ENCODE measurements at places on chromosomes 13 and 19.

GRCh38 chr19:34502582-34503411, 21.2 kb downstream of the WTIP start:
- DNase-seq, result no peak

GRCh38 chr19:50669302-50670101, 20.3 kb downstream of the C19orf81 start:
- DNase-seq, result peak; percentile 8

GRCh38 chr13:25046985-25047511, 48.9 kb upstream of the PABPC3 start:
- DNase-seq, result no peak

DNA sequence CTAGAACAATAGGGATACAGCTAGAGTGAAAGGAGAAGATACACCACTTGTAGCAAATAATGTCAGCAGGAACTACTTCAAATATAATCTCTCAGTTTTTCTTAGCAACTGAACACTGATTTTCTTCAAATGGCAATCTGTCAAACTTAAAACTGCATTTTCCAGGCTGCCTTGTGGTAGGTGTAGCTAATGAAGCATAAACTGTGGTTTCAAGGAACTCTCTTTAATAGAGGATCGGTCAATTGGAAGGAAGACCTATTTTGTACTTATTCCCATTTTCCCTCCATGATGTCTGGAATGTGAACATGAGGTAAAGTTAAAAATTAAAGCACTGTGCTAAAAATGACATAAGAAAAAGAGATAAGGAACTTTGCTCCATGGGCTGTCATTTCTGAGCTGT, 1261.9 kb downstream of the PCDH17 start:
- DNase-seq, result no peak

DNA sequence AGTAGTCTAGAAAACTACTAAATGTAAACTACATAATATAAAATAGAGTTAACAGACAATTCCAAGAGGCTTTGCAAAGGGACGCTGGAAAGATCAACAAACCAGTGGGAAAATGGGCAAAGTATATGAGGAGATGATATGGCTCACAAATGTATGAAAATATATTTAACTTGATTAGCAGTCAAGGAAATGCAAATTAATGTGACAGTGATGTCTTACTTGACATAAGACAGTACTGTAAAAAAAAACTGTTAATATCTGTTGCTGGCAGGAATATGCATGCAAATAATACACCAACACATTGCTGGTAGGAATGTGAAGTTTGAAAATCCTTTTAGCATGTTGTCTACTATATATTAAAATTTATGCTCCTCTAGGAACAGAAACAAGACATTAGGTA, 136.1 kb downstream of the ATP8A2 start:
- no peak for DNase-seq

DNA sequence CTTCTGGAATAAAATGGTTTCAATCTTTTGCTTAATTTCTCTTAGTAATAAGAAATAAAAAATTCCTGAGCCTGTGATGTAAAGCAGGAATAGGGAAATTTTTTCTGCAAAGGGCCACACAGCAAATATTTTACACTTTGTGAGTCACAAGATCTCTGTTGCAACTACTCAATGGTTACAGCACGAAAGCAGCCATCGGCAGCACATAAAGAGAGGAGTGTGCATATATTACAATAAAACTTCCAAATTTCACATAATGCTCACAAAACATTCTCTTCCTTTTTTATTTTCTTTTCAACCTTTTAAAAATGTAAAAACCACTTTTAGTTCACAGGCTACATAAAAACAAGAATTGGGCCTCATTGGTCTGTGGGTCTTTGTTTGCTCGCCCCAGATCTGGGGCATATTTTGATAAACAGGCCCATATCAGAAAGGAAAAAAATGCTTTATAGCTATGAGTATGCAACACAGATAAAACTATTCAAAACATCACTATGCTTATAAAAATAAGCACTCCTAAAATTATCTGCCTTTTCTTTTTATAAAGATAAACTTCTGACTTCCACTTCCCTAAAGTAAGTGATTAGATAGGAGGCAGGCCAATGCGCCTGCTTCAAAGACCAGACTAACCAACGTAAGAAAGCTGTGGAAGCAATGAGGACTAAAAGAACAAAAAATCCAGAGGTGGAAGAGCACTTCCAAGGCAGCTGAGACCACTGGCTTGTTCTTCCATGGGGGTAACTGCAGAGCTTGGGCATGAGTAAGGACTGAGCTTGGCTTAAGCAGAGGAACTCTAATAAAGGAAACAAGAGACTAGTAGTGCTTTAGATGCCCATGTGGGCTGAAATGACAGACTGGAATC, 26.5 kb downstream of the MYCBP2 start:
- DNase-seq, result no peak

DNA sequence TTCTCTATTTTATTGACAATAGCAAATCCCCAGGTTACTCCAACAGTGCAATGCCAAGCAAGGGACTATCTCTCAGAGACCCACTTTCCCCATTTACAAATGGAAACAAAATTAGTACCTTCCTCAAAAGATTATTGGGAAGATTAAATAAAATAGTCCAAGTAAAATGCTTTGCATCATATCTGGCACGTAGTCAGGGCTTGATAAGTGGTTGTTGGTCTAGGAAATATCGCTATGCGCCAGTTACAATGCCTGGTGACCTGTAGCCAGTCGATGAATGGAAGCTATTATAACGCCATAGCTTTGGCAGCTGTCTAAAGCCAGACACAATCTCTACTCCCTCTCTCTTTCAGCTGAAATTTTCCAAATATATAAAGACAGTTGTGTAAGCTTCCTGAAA, 220.3 kb downstream of the RAP2A start:
- no peak for DNase-seq

- DNase-seq, result peak; percentile 29
These were observed 882.0 kb upstream of the SLITRK6 start for GRCh38 chr13:86681223-86681622.

DNA sequence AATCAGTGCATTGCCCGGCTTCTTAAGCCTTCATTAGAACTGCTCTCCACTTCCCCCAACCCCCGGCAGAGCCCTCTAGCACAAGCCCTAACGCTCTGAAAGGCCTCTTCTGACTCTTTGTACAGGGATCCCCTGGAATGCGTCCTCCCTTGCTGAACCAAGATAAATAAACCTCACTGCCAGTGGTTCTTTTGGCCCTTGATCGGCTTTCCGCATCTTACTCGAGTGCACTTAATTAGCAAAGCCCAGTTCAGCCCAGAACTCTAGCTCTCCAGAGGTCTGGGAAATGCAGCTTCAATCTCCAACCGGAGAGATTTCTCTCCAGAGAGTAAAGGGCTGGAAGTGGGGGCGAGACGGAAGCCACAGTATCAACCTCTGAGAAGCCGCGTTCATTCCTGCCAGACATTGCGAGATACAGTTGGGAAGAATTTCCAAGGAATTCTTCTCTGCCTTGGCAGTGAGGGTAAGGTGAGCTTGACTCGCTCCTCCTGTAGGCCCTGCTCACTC, 8.7 kb upstream of the ZNF444 start:
- DNase-seq, result no peak

- DNase-seq, result no peak
These were observed 60.9 kb downstream of the THSD1 start for GRCh38 chr13:52345048-52345447.

GRCh38 chr13:76903544-76904162, 17.4 kb upstream of the KCTD12 start:
- DNase-seq, result peak; percentile 44

- DNase-seq, result peak; percentile 28
These were observed 39.9 kb upstream of the CEACAM8 start for GRCh38 chr19:42634409-42635232.

- no peak for DNase-seq
These were observed 4.6 kb downstream of the FBXL3 start for GRCh38 chr13:77022341-77022740.

GRCh38 chr13:36834299-36834698, 15.3 kb downstream of the RFXAP start:
- DNase-seq, result no peak

- peak; percentile 27 for DNase-seq
These were observed 34.4 kb downstream of the PIP5K1C start for GRCh38 chr19:3665681-3666544.

DNA sequence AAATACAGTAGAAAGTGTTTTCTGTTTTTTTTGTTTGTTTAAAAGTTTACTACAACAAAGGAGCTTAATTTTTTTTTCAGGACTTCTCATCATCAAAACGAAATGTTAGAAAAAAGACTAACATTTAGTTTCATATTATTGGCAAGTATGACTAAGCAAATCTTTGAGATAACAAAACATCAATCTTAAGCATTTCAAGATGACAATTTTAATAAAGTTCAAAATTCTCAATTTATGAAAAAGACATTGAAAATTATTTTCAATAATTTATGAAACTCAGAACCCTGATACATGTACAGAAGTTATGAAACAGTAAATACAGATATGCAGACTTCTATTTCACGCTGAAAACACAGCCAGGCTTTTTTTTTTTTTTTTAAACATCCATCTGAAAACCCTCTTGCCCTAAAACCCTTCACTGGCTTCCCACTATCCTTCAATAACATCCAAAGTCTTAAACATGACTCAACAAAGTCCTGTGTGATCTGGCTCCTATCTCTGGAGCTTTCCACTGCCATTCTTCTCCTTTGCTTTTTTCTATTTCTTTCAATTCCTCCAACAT, 3.9 kb downstream of the RBM26 start:
- DNase-seq, result no peak

GRCh38 chr13:95411428-95412040, 110.3 kb upstream of the ABCC4 start:
- DNase-seq, result no peak

DNA sequence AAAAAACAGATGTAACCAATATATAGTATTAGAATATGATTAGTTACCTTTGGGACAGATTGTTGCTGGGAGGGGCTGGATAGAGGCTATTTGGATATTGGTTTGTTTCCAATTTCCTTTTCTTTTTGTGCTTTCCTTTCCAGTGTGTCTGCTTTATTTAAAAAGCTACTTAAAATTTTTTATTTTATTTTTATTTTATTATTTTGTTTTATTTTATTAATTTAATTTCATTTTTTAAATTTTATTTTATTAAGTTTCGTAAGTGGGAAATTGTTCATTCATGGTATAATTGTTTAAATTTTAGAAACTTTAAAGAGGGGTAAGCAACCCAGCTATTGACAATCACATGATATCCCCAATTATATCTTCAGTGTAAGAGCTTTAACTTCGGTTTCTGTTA, 2077.0 kb upstream of the PCDH20 start:
- DNase-seq, result no peak

- DNase-seq, result no peak
These were observed 389.0 kb downstream of the OLFM4 start for GRCh38 chr13:53417601-53418000.

DNA sequence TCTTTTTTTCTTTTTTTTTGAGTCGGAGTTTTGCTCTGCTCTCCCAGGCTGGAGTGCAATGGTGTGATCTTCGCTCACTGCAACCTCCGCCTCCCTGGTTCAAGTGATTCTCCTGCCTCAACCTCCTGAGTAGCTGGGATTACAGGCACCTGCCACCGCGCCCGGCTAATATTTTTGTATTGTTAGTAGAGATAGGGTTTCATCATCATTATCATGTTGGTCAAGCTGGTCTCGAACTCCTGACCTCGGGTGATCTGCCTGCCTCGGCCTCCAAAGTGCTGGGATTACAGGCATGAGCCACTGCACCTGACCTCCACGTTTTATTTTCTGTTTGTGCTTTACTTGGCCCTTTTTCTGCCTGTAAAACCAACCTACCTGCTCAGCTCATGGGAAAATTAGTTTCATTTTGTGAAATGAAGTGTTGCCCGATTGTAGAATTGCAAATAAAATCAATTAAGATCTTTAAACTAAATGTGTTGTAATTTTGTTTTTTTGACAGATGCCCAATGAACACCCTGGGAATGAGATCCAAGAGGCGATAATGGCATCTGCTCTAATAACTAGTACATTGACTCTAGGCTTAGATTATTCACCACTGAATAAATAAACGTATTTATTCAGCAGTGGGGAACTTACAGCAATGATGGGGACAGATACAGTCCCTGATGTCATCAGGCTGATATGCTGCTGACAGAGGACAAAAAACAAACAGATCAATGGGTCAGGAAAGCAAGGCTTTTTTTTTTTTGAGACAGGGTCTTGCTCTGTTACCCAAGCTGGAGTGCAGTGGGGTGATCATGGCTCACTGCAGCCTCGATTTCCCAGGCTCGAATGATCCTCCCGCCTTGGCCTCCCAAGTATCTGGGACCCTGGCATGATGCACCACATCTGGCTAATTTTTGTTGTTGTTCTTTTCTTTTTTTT, 2.2 kb upstream of the RAB11B start:
- DNase-seq, result no peak

GRCh38 chr13:21219036-21219381, 42.6 kb downstream of the MRPL57 start:
- no peak for DNase-seq

DNA sequence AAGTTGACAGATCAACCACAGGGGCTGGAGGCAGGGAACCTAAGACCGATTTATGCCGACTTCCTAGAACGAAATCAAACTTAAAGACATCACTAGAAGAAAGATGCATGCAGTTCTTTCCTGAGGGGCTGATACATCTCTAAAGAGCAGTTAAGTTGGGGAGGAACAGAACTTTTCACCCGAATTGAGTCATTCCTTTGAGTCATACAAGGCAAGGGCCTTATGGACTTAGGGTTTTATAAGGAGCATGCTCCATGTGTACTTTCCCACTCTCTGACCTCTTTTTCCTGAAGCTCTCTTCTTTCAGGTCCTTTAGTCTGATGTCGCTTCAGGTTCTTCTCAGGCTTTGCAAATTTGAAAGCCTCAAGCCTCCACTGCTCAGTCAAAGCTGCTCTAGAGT, 7.9 kb upstream of the FBXL3 start:
- no peak for DNase-seq

DNA sequence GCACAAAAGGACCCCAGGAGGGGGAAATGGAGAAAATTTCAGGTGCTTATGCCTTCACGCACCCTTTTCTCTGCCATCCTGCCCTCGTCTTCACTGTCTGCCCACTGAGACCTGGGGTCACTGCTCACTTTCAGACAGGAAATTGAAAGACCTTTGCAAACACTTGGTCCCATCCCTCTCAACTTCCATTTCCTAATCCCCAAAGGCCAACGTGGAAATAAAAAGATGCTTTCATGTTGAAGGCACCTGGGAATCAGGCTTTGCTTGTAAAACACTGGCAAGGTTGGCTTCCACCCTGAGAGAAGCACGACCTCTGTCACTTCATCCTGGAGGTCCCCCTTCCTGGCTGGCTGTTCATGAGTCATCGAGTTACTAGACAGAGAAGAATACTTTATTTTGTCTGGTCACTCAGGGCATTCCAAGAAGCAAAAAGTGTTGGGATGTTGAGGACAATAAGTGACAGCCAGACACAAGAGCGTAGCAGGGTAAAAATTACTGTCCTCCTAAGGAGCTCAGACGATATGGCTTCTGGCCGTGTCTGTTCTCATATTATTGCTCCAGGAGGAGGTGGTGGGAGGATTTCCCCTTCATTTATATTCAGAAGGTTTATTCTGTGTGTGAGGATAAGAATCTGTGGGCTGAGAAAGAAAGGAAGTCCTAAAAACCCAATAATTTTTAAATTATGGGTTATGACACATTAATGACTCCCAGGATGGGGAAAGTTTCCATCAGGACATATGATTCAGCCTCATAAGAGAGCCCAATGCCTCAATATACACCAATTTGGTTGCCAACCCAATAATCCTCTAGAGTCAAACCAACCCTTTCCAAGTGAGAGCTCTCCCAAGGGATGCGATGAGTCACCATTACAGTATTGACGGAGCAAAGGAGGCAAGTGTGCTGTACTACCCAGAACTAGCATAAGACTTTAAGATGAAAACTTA, 409.0 kb downstream of the COG6 start:
- no peak for DNase-seq

- no peak for DNase-seq
These were observed 2.7 kb downstream of the SPACA6 start for GRCh38 chr19:51695702-51696315.

Data from NK-92 treated with Interleukin-12 subunit alpha and Interleukin-12 subunit beta, amount 100 ng/mL, for 24 hours (cell line).